Stimulated activated CD4-positive, alpha-beta T cell treated with anti-CD3 and anti-CD28 coated beads, Interleukin-2, amount 100 ng/mL, for 48 hours (primary cell): ENCODE measurements at places on chromosomes 2 and 18.

DNA sequence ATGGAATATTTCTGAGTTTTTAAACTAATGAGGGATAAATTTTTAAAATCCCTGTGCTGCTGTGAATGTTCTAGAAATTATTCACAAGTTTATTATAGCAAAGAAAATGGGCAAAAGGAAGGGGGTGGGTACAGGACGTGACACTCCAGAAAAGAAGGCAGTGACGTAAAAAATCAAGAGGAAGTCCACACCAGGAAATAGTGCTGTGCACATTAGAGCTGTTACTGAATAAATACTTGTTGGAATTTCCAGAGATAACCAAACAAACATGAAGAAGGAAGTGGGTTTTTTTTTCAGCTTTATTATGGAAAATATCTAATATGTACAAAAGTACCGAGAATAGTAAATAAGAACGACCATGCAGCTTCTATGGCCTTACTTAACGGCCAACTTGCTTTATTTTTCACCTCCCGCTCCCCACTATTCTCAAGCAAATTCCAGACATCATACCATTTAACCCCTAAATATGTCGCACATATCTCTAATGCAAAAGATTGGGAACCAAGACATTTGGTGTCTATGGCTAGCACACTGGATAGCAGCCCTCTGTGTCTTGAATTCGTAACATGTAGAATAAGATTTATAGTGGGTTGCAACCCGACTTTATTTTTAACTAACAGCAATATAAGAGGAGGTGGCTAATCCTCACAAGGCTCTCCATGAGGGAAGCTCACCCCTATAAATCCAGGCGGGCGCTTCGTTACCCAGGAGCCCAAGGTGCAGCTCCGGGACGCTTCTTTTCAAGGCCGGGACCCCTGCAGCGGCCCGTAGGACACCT lies 580 bp upstream of the NDUFV2 start:
- no peak for DNase-seq

- no peak for DNase-seq
These were observed 7.6 kb upstream of the BOK start for GRCh38 chr2:241550616-241551580.

DNA sequence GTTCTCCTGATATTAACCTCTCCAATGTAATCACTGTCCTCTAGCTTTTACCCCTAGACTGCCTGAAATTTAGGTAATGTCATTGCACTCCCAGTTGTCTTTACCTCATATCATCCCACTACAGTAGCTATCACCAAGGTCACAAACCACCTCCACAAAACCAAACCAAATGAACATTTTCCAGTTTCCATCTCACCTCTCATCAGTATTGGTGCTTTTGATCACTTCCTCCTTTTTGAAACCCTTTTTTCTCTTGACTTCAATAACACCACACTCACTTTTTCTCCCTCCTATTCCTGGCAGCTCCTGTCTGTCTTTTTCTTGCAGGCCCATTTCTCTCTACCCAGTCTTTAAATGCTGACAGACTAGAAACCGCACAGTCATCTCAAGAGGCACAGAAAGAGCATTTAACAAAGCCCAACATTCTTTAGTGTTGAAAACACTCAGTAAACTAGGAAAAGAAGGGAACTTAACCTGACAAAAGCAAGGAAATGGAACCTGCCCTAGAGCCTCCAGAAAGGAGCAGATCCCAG lies 95.9 kb upstream of the SIX2 start:
- DNase-seq: no peak

DNA sequence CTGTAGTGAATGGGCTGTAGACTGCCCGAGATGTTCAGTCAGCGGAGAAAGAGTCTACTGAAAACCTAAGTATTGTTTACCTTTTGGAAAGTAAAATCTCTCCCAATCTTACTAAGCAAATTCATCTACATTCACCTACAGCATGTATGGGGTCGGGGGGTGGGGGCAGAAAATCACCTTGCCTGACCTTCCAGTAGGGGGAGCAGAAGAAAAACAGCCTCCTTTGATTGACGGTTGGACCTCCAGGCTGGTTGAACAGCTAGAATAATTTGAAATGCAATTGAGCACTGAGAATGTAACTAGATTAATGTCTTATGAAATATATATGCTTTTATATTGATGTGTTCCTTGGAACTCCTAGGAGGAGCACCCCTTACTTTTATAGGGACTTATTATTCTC lies 10.0 kb downstream of the LRATD1 start:
- DNase-seq: no peak

- no peak for DNase-seq
These were observed 102.1 kb downstream of the PRPF40A start for GRCh38 chr2:152615177-152615576.

GRCh38 chr2:76149846-76150245 lies 439.1 kb upstream of the GCFC2 start:
- DNase-seq: no peak

GRCh38 chr2:69566669-69567068 lies 76.9 kb downstream of the AAK1 start:
- DNase-seq: no peak
